MCF 10A (cell line): ENCODE measurements at places on chromosomes 4 and X.
A peak's percentile ranks its signal among the peaks of the same experiment; 100 is the strongest.

GRCh38 chr4:40514497-40514951 lies 115.1 kb downstream of the RBM47 start:
- no peaks in the 10 kb centered on the region for H3K27me3 ChIP-seq
- H3K27ac ChIP-seq, result no peak overlapping the region
- H3K4me1 ChIP-seq, result peaks cover 18% of the 10 kb centered on the region
- H3K36me3 ChIP-seq, result no peaks in the 10 kb centered on the region
- peak; percentile 54 for DNase-seq
- H3K4me3 ChIP-seq, result no peak overlapping the region

DNA sequence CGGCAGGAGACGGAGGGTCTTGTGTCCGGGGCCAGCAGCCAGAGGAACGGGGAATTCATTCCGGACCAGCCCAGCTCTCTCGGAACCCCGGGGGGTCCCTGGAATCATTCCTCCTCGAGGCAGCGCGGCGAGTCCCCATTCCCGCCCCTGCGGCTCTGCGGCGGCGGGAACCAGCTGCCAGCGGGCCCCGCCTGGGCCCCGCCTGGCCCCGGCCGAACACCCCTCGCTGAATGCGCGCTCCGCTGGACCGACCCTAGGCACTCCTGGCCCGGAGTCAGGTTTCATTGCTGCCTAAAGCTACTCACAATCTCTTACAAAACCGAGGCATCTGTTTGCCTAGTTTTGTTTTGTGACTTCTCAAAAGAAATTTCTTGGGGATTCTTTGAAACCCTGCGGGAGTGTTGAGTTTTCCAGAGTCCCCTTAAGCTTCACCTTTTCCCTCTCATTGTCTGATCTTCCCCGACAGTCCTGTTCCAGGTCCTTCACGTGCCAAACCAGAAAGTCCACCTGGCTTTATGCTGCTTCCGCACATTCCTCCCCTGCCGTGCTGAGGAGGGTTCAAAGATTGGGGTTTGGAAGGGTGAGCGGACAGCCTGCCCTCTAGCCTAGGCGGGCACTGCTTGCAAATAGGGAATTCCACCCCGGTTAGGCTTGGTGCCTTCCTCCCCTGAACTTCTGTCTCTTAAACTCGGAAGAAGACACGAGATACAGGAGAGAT lies 789 bp downstream of the ARHGAP10 start:
- peaks cover 34% of the 10 kb centered on the region for H3K4me1 ChIP-seq
- DNase-seq, result peak; percentile 58
- no peaks in the 10 kb centered on the region for H3K36me3 ChIP-seq
- H3K27ac ChIP-seq, result peak overlapping the region; percentile 50
- no peaks in the 10 kb centered on the region for H3K27me3 ChIP-seq

GRCh38 chr4:110793381-110793801 lies 170.5 kb upstream of the PITX2 start:
- H3K4me3 ChIP-seq, result no peak overlapping the region
- no peak overlapping the region for H3K27ac ChIP-seq
- no peaks in the 10 kb centered on the region for H3K36me3 ChIP-seq
- H3K27me3 ChIP-seq, result peaks cover 75% of the 10 kb centered on the region
- H3K4me1 ChIP-seq, result no peaks in the 10 kb centered on the region

GRCh38 chr4:24537025-24537424 lies 47.3 kb downstream of the DHX15 start:
- peaks cover 84% of the 10 kb centered on the region for H3K36me3 ChIP-seq
- peaks cover 13% of the 10 kb centered on the region for H3K4me1 ChIP-seq
- no peak for DNase-seq
- H3K27me3 ChIP-seq, result no peaks in the 10 kb centered on the region
- no peak overlapping the region for H3K4me3 ChIP-seq
- H3K27ac ChIP-seq, result no peak overlapping the region

DNA sequence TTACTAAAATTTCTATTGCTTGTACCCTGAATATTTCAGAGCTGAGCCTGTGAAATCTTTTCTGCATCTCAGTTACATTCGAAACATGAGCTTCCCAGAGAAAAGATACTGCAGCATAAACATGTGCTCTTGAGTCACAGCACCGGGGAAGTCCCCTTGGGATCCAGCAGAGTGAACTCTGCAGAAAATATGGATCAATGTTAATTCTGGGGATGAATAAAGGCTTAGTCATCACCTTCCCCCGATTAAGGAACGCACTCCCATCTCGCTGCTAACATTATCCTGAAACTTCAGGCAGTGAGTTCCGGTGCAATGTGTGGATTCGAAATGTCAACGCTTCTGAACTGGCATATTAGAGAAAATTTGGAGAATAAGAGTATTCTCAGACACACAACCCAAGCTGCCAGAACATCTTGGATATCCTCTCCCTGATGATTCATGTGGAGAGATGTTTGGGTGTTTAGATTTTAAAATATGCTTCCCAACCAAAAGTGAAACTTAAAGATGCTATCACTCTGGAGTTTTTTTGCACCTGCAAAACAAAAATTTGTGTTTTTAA lies 90.8 kb downstream of the IRF2 start:
- peaks cover 35% of the 10 kb centered on the region for H3K36me3 ChIP-seq
- peaks cover 28% of the 10 kb centered on the region for H3K4me1 ChIP-seq
- H3K27ac ChIP-seq, result peak overlapping the region; percentile 75
- peak overlapping the region; percentile 68 for H3K4me3 ChIP-seq
- peak; percentile 96 for DNase-seq
- H3K27me3 ChIP-seq, result no peaks in the 10 kb centered on the region

- no peak overlapping the region for H3K27ac ChIP-seq
- peaks cover 7% of the 10 kb centered on the region for H3K4me1 ChIP-seq
- H3K27me3 ChIP-seq, result peaks cover 25% of the 10 kb centered on the region
- DNase-seq, result peak; percentile 40
- no peak overlapping the region for H3K4me3 ChIP-seq
- H3K36me3 ChIP-seq, result no peaks in the 10 kb centered on the region
Measured at GRCh38 chr4:84403656-84404055, 95.4 kb downstream of the NKX6-1 start.

- H3K27ac ChIP-seq, result no peak overlapping the region
- peaks cover 6% of the 10 kb centered on the region for H3K36me3 ChIP-seq
- H3K4me1 ChIP-seq, result no peaks in the 10 kb centered on the region
- no peak overlapping the region for H3K4me3 ChIP-seq
Measured at GRCh38 chr4:36786519-36786918, 458.0 kb upstream of the NWD2 start.

GRCh38 chr4:5960252-5960880 lies 57.9 kb downstream of the C4orf50 start:
- no peaks in the 10 kb centered on the region for H3K27me3 ChIP-seq
- no peak overlapping the region for H3K27ac ChIP-seq
- H3K36me3 ChIP-seq, result no peaks in the 10 kb centered on the region
- no peak overlapping the region for H3K4me3 ChIP-seq

DNA sequence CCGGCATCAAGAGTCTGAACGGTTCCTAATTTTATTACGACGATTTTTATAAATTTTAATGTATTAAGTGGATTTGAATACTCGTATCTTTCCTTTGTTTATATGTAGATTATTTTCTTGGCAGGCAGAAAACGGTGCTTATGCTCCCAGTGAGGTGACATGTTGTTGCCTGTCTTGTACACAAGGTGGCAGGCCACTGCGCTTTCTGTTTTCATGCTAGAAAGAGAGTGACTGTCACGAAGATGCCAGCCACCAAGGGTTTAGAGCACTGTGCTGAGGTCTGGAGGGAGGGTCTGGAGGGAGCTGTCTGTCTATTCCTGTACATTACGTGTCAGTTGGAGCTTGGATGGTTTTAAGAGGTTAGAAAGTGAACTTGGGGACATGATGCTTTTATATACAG lies 87.7 kb downstream of the SHROOM2 start:
- H3K27ac ChIP-seq, result no peak overlapping the region
- H3K4me3 ChIP-seq, result no peak overlapping the region
- DNase-seq, result peak; percentile 61
- peaks cover 5% of the 10 kb centered on the region for H3K36me3 ChIP-seq
- peaks cover 27% of the 10 kb centered on the region for H3K4me1 ChIP-seq
- H3K27me3 ChIP-seq, result no peaks in the 10 kb centered on the region

- no peaks in the 10 kb centered on the region for H3K4me1 ChIP-seq
- no peak overlapping the region for H3K27ac ChIP-seq
- H3K4me3 ChIP-seq, result no peak overlapping the region
- no peak for DNase-seq
- H3K27me3 ChIP-seq, result no peaks in the 10 kb centered on the region
Measured at GRCh38 chr4:36310793-36311192, 29.4 kb downstream of the DTHD1 start.

DNA sequence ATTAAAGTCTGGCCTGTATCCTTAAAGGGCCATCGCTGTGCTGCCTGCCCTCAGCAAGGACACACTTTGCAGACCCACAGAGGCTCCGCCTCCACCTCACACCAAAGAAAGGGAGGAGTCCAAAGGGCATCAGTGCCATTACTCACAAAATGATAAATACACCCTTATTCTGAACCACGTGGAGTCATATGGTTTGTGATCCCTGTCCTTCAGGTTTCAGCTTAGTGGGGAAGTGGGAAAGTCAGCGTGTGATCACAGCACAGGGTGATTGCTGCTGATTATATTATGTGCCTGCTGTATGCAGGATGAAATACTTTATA lies 35.9 kb upstream of the MSANTD1 start:
- H3K27me3 ChIP-seq, result no peaks in the 10 kb centered on the region
- no peak overlapping the region for H3K27ac ChIP-seq
- no peak overlapping the region for H3K4me3 ChIP-seq
- no peak for DNase-seq
- no peaks in the 10 kb centered on the region for H3K4me1 ChIP-seq

DNA sequence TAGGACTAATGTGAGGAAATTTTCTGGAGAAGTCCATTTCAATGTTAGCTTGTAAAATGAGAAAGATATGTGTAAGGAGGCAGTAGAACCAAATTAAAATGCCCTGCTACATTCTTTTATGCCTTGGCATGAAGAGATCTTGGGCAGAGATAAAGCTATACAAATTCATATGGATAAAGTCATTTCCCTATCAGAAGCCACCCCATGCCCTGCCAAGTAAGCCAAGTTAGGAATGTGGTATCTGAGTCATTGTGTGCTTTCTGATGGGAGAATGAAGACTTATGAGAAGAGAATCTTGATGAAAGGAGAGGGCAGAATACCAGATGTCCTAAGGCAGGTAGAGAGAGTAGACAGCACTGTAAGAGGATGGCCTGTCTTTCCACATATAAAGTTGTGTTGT lies 83.7 kb downstream of the TEX13A start:
- H3K4me3 ChIP-seq, result no peak overlapping the region
- peaks cover 11% of the 10 kb centered on the region for H3K4me1 ChIP-seq
- H3K36me3 ChIP-seq, result no peaks in the 10 kb centered on the region
- DNase-seq, result peak; percentile 35
- H3K27ac ChIP-seq, result no peak overlapping the region

GRCh38 chr4:116839826-116840225 lies 245.6 kb downstream of the TRAM1L1 start:
- H3K36me3 ChIP-seq, result no peaks in the 10 kb centered on the region
- H3K4me3 ChIP-seq, result no peak overlapping the region
- H3K4me1 ChIP-seq, result peaks cover 6% of the 10 kb centered on the region
- no peak overlapping the region for H3K27ac ChIP-seq
- DNase-seq, result peak; percentile 78
- no peaks in the 10 kb centered on the region for H3K27me3 ChIP-seq

DNA sequence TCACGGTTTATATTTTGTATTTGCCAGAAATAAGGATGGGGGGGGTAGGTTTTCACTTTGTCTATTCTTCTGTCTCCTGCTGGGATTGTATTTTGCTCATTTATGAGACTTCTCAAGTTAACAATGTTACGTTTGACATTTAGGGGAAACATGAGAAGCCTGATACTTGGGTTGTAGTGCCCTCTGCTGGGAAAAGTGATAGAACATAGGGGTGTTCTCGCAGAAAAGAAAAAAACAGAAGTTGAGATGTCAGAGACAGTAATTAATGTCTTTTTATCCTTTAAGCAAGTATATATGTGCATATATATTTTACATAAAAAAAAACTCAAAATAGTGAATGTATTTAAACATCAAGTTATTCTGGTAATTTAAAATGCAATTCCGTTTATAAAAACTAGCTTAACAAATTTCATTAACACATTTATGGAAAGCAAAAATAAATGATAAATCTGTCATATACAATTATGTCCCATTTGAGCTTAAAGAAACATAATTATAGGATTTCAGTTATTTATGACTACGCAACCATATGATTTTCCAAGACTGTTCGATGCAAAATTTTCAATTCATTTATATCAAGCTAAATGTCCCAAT lies 46.0 kb upstream of the TMPRSS11F start:
- H3K4me1 ChIP-seq, result peaks cover 1% of the 10 kb centered on the region
- DNase-seq, result peak; percentile 81
- no peak overlapping the region for H3K27ac ChIP-seq

- H3K4me1 ChIP-seq, result no peaks in the 10 kb centered on the region
- H3K36me3 ChIP-seq, result no peaks in the 10 kb centered on the region
- no peaks in the 10 kb centered on the region for H3K27me3 ChIP-seq
- no peak for DNase-seq
Measured at GRCh38 chrX:82237328-82237727, 1035.4 kb downstream of the SH3BGRL start.

GRCh38 chr4:74523096-74523495 lies 78.2 kb downstream of the AREG start:
- H3K4me3 ChIP-seq, result no peak overlapping the region
- H3K4me1 ChIP-seq, result no peaks in the 10 kb centered on the region

DNA sequence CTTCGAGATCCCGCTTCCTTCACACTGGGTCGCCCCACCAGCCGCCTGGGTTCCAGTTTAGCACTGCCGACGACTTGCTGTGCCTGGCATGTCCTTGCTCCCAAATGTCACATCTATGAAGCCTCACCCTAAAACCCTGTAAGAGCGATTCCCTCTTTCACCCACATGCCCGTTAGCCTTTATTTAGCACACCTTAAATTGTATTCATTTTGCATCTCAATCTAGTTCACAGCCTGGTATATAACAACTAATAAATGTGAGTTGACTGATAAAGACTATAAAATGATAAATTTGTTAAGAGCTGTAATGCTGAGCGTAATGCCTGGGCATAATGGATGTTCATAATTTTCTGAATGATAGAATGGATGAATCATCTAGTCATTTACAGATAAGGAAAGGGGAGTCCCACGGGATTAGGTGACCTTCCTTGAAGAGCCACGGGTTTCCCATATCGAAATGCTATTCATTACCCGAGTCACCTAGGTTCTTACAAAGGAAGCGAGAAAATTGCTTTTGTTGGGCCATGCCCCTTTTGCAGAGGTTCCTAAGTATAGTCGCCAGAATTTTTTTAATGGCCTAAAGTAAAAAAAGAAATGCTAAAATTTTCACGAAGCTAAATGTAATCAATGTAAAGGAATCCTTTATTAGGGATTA lies 1.1 kb upstream of the AP1S2 start:
- DNase-seq, result no peak
- peaks cover 20% of the 10 kb centered on the region for H3K27me3 ChIP-seq
- H3K4me1 ChIP-seq, result peaks cover 6% of the 10 kb centered on the region
- H3K4me3 ChIP-seq, result peak overlapping the region; percentile 93
- H3K27ac ChIP-seq, result peak overlapping the region; percentile 61

DNA sequence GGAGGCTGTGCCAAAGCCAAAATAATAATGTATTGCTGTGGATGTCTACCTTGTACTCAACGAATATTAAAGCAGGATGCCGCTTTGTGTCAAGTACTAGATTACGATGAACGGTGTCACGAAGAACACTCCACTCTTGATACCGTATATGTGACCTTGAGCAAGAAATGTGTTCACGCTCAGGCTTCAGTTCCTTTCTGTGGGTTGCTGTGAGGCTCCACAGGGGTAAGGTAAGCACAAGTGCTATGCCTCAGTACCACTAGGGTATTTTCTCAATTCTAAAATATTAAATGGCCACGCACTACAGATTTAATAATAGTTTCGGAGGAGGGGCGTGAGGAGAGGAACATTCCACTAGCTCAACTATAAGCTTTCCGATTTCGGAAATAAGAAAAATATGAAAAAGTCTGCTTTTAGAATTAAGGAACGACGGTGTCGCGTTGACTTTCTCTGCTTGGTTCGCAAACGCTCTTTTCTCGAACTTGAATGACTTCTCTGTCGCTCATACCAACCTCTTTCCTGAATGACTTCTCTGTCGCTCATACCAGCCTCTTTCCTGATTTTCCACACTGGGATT lies 607 bp upstream of the SCOC start:
- H3K4me3 ChIP-seq, result no peak overlapping the region
- no peaks in the 10 kb centered on the region for H3K27me3 ChIP-seq
- H3K27ac ChIP-seq, result no peak overlapping the region
- H3K36me3 ChIP-seq, result no peaks in the 10 kb centered on the region
- peak; percentile 26 for DNase-seq
- peaks cover 34% of the 10 kb centered on the region for H3K4me1 ChIP-seq
